CD4-positive, alpha-beta T cell treated with Interferon gamma for 1 hour (primary cell): ENCODE measurements at places on chromosomes 6 and 20.

GRCh38 chr6:130624046-130624445, 203.2 kb upstream of the SMLR1 start:
- no peak for DNase-seq

DNA sequence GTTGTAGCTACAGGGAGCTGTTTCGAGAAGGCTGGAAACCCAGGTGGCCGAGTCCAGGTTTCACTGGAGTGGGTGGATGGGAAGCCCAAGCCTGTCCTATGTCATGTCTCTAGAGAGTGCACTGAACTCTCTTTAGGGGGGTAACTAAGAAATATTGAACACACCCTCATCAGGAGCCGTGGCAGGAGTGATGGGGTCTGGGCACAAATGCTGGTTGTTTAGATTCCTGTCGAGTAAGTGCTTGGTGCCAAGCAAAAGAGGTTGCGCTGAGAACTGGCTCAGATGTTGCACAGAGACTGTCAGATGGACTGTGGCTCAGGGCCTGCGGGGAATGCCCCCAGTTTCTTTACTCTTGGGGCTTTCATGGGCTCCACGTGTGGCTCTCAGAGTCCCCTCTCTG, 7.3 kb upstream of the FAM209A start:
- DNase-seq: no peak

- DNase-seq: no peak
Measured at GRCh38 chr6:128979071-128979470, 96.1 kb downstream of the LAMA2 start.

DNA sequence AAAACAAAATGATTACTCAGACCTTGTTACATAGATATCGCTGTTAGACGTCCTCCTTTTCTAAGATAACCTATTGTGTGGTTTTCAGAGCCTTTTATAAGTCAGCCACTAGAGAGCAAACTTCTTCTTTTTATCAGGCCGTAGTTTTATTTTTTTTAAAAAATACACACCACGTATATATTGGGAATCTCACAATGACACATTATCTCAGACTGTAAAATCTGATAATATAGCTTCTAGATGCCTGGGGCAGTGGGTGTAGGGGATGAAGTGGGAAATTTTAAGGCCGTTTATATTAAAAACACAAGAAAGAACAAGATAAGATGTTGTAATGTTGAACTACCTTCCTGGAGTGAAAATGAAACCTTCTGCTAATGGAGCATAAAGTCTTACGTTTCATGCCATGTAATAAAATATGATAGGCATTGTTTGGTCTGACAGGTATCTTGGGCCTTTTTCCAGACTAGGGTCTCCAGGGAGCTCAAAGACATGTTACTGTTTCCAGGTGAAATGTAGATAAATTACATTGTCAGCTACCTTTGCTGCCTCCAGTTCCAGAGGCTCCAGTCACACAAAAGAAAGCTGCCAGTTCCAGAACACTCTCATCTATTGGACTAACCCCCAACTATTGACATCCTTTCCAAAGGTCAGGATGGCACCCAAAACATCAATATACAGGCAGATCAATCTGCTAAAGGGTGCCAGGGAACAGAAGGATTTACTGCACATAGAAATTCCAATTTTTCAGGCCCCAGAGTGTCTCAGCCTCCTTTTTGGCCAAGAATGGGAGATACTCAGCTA, 130.2 kb upstream of the AKIRIN2 start:
- DNase-seq: no peak

DNA sequence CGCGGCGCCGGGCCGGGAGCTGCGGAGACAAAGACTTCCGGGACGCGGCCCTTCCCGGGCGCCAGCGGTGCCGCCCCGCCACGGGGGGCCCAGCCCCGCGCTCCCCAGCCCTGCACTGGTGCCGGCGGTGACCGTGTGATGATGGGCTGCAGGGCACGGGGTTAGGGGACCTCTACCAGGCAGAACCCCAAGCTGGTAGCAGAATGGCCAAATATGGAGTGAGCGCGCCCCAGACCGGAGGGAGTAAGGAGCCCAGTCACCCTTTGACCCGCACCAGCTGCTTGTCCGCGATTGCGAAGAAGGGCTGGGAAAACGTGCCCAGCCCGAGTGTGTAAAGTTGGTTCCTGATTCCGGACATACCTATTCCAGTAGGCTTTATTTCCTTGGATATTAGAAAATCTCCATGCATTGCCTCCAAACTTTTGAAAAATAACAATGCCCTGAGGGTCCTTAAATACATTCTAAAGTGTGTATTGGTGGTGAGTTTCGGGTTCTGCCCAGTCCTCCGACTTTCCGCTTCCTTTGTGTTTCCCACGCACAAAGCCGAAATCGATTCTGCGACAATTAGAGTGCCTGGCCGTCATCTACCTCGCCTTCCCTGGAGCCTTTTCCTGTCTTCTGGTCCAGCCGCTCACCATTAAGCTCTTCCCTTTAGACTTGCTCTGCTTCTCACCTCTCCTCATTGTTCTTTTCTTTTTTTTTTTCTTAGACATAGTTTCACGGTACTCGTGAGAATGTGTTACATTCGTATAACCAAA, 1.1 kb downstream of the ABRACL start:
- peak; percentile 9 for DNase-seq

- DNase-seq: no peak
Measured at GRCh38 chr6:161837854-161838253, 564.0 kb upstream of the AGPAT4 start.

- no peak for DNase-seq
Measured at GRCh38 chr20:20561172-20561571, 151.3 kb downstream of the RALGAPA2 start.

DNA sequence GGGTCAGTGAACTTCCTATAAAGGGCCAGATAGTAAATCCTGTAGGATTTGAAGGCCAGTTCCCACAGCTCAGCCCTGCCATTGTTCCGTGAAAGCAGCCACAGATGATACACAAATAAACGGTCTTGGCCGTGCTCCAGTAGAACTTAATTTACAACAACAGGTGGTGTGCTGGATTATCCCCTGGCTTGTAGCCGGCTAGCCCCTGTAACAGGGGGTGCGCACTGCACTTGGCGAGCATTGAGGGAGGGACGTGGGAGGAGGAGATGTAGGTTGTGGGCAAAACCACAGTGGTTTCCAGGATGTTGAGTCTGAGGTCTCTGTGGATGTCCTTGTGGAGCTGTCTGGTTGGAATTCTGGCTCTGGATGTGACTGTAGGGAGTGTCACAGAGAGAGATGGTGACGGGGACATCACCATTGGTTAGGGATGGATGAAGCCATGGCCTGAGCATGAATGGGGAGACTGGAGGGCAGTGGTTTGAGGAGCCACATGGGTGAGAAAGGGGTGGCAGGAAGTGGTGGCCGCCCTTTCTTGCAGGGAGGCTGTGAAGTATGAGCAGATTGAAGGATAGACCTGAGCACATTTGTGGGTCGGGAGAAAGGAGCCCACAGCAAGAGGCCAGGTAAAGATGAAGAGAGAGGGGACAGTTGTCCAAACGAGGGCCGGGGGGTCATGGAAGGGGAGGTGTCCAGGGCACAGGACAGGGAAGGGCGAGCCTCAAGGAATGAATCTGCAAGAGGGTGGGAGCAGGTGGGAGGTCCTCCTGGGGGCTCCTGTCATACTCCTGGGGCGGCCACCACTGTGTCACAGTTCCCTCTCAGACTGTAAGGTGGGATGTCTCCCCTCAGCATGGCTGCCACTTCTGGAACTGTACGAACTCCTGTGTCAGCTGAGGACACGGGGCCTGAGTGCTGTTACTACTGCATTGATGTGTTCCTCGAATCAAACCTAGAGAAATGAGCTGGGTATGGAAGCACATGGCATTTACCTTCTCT, 53.6 kb downstream of the CDH26 start:
- no peak for DNase-seq

DNA sequence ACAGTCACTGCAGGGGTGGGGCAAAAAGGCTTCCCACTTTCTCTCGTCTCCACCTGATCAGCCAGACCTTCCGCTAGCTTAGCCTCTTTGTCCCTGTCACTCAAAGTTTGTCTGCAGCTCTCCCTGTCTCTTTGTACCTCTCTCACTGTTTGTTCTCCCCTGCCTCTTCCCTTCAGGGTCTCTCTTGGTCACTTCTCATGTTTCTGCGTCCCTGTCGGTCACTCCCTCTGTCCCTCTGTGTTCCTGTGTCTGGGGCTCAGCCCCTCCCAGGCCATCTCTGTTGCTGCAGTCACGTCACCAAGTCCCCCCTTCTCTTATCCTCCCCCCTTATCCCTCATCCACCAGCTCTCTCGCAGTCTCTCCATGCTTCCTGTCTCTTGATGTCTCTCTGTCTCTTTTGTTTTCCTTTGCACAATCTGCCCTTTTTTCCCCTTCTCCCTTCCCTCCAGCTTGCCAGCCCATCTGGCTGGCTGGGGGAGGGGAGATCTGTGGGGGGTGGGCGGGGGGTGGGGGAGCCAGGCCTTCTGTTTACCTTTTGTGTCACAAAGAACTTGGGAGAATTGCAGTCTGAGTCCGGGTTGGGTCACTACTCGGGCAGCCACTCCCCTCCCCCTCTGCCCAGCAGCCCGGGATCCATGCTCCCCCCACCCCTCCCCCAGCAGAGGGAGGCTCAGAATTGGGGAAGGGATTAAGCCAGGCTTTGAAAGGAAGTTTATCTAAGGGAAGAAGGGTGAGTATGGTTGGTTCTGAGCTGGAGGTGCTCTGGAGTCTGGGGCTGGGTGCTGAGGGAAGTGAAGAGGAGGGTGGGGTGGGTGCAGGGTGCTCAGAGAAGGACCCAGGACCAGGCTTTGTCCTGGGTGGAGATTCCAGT, 32.3 kb downstream of the FOXP4 start:
- DNase-seq: no peak

DNA sequence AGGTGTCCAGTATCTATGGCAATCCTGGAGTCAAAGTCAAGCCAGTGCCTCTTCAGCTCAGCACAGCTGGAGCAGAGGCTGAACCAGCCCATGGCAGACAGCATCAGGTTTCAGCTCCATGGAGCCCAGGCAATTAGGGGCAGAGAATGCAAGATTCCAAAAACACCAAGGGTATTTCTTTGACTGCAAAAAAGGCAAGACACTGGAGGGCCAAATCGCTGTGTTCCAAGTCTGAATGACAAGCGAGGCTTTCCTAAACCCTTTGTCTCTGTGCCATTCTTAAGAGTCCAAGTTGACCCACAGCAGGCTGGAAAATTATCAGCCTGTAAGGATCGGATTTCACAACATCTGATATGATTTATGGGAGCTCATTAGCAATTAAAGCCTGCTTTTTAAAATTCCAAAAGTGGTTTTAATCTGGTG, 49.7 kb upstream of the TGM3 start:
- no peak for DNase-seq

DNA sequence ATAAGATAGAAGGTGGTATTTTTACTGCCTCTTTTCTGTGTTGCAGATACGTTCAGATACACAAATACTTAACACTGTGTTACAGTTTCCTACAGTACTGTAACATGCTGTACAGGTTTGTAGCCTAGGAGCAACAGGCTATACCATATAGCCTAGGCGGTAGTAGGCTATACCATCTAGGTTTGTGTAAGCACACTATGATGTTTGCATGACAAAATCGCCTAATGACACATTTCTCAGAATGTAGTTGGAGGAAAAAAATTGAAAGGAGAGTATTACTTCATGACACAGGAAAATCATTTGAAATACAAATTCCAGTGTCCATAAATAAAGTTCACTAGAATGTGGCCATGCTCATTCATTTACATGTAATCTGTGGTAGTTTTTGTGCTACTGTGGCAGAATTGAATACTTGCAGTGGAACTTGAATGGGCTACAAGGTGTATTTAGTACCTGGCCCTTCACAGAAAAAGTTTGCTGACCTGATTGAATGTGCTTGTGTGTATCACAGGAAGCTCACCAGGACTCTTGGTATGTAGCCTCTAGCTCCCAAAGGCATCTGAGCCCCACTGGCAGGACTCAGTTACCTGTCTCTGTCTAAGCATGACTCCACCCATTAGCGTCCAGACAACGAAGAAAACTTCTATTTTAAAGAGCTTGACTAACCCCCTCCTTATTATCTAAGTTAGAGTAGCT, 18.8 kb downstream of the TOP1 start:
- no peak for DNase-seq

GRCh38 chr20:43744151-43744611, 17.4 kb upstream of the GTSF1L start:
- peak; percentile 7 for DNase-seq

GRCh38 chr6:16136621-16137450, 8.0 kb downstream of the MYLIP start:
- DNase-seq: peak; percentile 13

- DNase-seq: no peak
Measured at GRCh38 chr20:41408156-41408794, 41.7 kb upstream of the EMILIN3 start.

DNA sequence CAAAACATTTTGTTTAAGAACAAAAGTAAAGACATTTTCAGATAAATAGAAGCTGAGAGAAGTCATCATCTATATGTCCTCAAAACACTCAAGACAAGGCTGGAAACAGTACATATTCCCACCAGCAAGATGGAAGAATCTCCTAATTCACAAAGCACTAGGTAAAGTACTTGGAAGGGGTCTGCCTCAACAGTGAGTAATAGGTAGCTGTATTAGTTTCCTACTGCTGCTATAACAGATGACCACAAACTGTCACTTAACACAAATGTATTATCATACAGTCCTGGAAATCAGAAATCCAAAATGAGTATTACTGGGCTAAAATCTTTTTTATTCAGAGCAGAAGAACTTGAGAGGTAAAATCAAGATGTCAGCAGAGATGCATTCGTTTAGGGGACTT, 40.6 kb downstream of the ZKSCAN8 start:
- no peak for DNase-seq

- DNase-seq: no peak
Measured at GRCh38 chr6:160054913-160055312, 66.7 kb upstream of the SLC22A1 start.

DNA sequence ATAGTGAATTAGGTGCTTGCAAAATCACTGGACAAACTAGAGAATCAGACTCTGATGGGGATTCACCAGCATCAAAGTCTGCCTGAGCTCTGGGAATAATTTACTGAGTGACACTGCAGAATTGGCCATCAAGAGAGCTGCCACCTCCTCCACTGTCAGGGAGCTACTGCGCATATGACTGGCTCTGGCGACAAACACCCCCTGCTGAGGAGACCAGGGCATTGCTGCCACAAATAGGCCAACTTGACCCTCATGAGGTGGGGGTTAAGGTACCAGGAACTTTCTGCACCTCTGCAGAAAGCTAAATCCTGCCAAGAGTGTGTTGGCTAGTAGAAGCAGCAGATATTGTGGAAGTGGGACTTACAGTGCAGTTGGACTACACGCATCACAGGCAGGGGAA, 88.0 kb downstream of the CDS2 start:
- DNase-seq: no peak

DNA sequence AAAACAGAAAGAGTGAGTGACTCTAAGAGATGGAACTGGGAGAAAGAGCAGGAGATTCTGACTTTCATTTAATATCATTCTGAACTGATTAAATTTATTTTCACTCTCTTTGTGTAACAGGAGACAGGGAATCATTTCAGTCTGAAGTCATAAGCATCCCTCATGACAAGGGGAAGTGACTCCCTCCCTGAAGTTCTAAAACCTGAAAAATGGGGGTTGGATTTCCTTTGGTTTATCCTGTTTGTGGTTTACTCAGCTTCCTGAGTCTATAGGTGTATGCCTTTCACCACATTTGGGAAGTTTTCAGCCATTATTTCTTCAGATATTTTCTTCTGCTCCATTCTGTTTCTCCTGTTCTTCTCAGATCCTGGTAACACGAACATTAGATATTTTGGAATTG, 3.4 kb upstream of the FKBP1A start:
- DNase-seq: no peak

- DNase-seq: no peak
Measured at GRCh38 chr6:33213166-33213988, 5.1 kb downstream of the RING1 start.
